Colonic mucosa (tissue), 4 donors: ENCODE measurements at places on chromosomes 2 and 18. TPM values are rescaled to one million over a fixed set of nuclear protein-coding genes. Genes with fewer than 3 reads are reported as not detected.

DNA sequence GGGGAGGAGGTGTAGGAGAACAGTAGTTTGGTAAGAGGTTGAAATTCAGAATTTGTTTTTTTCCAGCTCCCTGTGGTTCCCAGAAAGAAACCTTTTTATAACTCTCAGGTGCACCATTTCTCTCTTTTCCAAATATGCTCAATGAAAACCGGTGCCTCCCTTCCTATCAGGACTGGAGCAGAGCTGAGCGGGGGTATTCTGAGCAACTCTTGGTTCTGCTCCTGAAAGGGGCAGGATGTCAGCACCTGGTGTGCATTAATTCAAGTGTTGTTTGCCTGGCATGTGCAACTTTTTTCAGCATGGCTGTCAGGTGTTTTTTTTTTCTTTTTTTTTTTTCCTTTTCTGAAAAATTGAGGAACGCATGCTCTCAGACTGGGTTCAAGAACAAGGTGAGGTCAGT, 74.1 kb downstream of the MAPK4 start:
- no peak for DNase-seq

Gene CD28
- total RNA-seq = 1.9 TPM

Gene REG1A
- total RNA-seq = 19.6 TPM

GRCh38 chr2:151337643-151338042, 19.7 kb upstream of the TNFAIP6 start:
- no peak for DNase-seq

- no peak for DNase-seq
These were observed 50.0 kb upstream of the TMEM178A start for GRCh38 chr2:39615675-39616074.

Gene ARID5A
- total RNA-seq = 6.9 TPM

DNA sequence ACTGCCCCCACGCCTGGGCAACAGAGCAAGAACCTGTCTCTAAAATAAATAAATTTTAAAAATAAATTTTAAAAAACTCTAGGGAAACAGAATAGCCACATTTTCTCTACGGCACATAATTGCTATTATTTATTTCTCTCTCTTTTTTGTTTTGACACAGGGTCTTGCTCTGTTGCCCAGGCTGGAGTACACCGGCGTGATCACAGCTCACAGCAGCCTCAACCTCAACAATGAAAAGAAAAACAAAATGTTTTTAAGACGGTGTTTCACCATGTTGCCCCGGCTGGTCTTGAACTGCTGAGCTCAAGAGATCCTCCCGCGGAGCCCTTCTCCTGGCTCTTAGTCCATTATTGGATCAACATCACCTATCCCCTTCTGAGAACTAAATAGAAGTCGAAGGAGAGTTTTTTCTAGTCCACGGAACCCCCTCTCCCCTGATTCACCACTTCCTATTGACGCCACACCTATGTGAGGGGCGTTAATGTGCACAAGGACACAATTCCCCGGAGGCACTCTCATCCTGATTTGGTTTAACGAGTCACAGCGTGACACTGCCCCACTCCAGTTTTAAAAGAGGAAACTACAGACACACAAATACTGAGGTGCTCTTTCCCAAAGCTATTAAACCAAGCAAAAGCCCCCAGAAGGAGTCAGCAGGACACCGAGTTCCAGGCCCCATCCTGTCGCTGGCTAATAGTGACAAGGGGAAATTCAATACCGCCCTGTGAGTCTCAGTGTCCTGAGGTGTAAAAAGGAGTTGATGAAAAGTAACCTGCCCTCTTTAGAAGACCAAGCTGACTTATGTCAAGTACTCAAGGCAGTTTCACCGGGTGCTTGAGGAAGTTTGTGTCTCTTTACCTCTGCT, 1.1 kb downstream of the NPC1 start:
- peak; percentile 40 for DNase-seq

DNA sequence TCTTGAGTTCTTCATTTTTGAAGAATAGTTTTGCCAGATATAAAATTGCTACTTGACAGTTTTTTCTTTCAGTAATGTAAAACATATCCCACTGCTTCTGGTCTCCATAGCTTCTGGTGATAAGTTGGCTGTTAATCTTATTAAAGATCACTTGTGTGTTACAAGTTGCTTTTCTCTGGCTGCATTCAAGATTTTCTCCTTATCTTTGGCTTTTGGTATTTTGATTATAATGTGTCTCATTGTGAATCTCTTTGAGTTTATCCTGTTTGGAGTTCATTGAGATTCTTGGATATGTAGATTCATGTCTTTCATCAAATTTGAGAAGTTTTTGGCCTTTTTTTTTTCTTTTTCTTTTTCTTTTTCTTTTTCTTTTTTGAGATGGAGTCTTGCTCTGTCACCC, 20.2 kb upstream of the ADNP2 start:
- DNase-seq = no peak

DNA sequence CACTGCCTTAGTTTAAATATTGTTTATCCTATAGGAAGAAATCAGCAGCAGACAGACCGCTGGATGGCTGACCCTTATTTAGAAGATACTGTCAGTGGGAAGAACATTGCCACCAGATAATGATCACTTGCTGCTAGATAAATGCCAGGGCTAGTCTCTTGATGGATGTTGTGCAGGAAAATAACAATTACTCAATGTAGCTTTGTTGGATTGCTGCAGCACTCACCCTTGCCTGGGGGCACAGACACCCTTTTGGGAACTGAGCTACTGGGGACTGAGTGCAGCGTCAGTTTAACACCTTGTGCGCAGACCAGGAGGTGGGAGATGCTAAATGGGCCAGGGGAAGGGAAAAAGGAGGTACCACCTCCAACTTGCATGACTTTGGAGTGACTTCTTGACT, 64.2 kb upstream of the CAPN13 start:
- DNase-seq = no peak

Gene DLGAP1
- 0.50 TPM for total RNA-seq

DNA sequence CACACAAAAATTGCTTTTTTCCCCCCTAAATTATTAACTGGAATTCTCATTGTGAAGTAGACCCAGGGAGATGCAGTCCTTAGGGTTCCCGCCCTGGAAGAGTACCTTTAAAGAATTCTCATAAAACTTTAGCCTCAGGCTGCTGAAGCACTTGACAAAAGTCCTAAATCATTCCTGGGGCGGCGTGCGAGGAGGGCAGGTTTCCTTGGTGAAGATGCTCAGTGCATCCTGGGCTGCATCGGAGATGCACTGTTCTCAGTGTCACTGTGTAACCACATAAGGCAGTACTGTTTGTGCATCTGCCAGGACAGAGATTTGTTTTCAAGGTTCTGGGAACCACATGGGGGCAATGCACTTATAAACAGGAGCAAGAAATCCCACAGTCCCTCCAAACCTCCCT, 62.6 kb downstream of the ZNF236 start:
- DNase-seq = no peak

GRCh38 chr2:1170241-1170640, 219.6 kb downstream of the SNTG2 start:
- no peak for DNase-seq

- DNase-seq = no peak
These were observed 17.3 kb upstream of the FEZ2 start for GRCh38 chr2:36615222-36615621.

DNA sequence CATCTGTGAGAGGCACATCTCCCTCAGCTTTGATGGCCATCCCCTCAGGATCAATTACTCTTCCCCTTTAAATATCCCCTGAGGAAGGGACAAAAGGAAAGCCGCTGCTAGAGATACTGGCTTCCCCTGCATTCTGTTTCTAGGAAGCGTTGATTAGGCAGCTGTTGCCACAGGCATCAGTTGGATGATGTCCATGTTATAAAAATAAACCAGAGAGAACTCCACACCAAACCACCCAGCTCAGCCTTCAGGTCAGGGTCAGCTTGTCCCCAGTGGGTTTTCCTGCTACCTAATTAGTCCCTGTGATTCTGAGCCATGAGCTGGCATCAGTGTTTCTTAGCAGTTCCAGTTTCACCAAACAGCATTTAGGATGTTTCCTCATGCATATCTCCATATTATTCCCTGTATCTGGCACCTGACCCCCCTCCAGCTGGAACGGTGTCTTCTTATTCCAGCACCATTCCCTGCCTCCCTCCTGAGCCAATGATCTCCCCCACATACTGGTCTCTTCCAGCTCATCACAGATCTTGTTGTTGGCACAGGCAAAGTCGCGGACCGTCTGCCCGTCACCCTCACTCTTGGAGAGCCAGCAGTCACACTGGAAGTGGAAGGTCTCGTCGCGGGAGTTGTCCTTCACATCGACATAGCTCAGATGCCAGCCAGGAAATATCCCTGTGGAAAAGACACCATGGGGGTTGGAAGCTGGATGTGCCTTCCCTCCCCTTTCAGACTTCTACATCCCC, 168.4 kb downstream of the LOXHD1 start:
- no peak for DNase-seq

DNA sequence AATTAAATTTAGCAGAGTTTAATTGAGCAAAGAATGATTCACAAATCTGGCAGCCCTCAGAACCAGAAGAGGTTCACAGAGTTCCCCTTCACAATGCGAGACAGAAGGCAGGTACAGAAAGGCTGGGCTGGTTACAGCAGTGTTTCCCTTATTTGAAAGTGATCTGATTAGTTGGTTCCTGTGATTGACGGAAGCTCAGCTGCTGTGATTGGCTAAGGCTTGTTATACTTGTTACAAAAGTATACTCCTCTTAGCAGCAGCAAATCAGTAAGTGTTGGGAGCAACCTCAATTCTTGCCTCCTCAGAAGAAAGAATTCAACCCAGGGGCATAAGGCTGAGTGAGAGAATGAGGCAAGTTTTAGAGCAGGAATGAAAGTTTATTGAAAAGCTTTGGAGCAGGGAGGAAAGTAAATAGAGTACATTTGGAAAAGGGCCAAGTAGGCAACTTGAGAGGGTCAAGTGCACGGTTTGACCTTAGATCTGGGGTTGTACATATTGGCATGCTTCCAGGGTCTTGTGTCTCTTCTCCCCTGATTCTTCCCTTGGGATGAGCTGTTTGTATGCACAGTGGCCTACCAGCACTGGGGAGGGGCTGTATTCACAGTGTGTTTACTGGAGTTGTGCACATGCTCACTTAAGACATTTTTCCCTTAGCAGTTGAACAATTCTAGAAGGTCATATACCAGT, 431.8 kb upstream of the RAB12 start:
- DNase-seq = no peak

GRCh38 chr2:121598087-121598486, 51.2 kb downstream of the CLASP1 start:
- no peak for DNase-seq

- DNase-seq = no peak
These were observed 55.9 kb upstream of the RTN4 start for GRCh38 chr2:55106148-55106547.

DNA sequence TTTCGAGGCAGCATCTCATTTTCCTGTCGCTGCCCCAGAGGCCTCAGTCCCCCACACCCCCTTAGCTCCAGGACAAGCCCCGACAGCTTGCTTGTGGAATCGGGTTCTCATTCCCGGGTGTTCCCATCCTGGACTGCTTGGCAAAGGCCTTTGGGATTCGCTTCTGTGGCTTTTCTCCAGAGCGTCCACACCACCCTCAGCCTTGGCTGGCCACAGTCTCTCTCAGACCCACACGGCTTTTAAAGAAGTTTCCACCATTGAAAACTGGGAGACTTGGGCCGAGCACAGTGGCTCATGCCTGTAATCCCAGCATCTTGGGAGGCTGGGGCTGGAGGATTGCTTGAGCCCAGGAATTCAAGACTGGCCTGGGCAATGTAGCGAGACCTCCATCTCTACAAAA, 2.7 kb downstream of the ESPNL start:
- no peak for DNase-seq

- DNase-seq = no peak
These were observed 445.8 kb upstream of the ACVR2A start for GRCh38 chr2:147398996-147399395.

Gene PRKAG3
- not detected for total RNA-seq

- DNase-seq = no peak
These were observed 113.7 kb downstream of the BCL2 start for GRCh38 chr18:63205791-63206252.

DNA sequence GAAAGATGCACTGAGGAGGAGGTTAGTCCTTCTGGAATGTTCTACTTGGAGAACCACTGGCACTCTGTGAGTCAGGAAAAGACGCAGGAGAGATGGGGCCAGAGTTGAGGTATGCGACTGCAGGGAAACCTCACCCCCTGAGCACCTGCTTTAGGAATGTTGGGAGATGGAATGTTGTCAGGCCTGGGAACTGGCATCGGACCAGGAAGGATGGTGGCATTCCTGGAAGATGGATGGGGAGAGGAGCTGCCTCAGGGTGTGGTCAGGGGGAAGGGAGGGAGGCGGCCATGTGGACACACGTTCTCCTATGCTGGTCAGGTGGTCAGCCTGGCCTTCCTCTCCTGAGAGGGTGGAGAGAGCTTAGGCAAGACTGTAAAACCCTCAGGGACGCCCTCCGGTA, 146.3 kb downstream of the CELF4 start:
- DNase-seq = no peak

GRCh38 chr2:44135296-44135695, 33.4 kb upstream of the PPM1B start:
- no peak for DNase-seq

Gene CENPA
- 6.5 TPM for total RNA-seq
